Sigmoid colon (tissue), 7 donors: ENCODE measurements at places on chromosomes 2 and 18. TPM values are rescaled to one million over a fixed set of nuclear protein-coding genes. Genes with fewer than 3 reads are reported as not detected.

Gene FNDC4
- 6.1 TPM for total RNA-seq

- no peak for DNase-seq
- no peaks in the 10 kb centered on the region for H3K27me3 ChIP-seq
- no peak overlapping the region for H3K4me3 ChIP-seq
- no peaks in the 10 kb centered on the region for H3K4me1 ChIP-seq
- H3K27ac ChIP-seq = no peak overlapping the region
- no peaks in the 10 kb centered on the region for H3K36me3 ChIP-seq
These were observed 37.6 kb downstream of the CDH7 start for GRCh38 chr18:65788373-65788772.

DNA sequence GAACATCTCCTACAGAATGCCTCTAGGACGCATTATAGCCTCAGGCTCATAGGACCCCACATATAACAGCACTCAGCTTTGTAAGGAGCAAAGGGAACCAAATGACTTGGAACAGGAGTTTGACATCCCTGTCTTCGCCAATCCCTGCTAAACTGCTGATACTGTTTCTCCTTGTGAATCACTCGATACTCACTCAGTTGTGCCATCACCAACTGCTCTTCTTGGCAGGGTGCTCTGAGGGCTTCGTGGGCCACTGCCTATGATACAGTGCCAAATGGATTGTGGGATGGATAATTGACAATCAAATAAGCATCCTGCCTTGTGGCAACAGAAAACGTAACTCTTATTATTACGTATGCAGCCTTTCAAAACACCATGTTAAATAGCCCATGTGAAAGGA is 396.3 kb downstream of the RIT2 start:
- H3K27ac ChIP-seq = no peak overlapping the region
- no peaks in the 10 kb centered on the region for H3K4me1 ChIP-seq
- H3K36me3 ChIP-seq = no peaks in the 10 kb centered on the region
- no peak for DNase-seq
- H3K4me3 ChIP-seq = no peak overlapping the region
- no peaks in the 10 kb centered on the region for H3K27me3 ChIP-seq

- H3K36me3 ChIP-seq = no peaks in the 10 kb centered on the region
- peak overlapping the region; percentile 57 for H3K4me3 ChIP-seq
- H3K27ac ChIP-seq = peak overlapping the region; percentile 85
- H3K27me3 ChIP-seq = no peaks in the 10 kb centered on the region
These were observed 788 bp downstream of the ARMC9 start for GRCh38 chr2:231199219-231199618.
